ENCODE measurements at places on chromosomes 1 and 21.

GRCh38 chr1:24910751-24911650, 19.1 kb downstream of the RUNX3 start:
- no peak for DNase-seq

- no peak for DNase-seq
Observed at GRCh38 chr1:238951809-238952208, 434.6 kb upstream of the CHRM3 start.

GRCh38 chr1:62781841-62782543, 1.9 kb upstream of the ATG4C start:
- DNase-seq, result no peak

GRCh38 chr1:113399062-113399583, 8.8 kb downstream of the MAGI3 start:
- DNase-seq, result no peak

GRCh38 chr1:24311741-24312140, 7.4 kb upstream of the GRHL3 start:
- no peak for DNase-seq

- DNase-seq, result no peak
Observed at GRCh38 chr1:9589144-9589718, 520 bp downstream of the TMEM201 start.

GRCh38 chr1:212346601-212347000, 61.4 kb downstream of the PPP2R5A start:
- DNase-seq, result no peak

DNA sequence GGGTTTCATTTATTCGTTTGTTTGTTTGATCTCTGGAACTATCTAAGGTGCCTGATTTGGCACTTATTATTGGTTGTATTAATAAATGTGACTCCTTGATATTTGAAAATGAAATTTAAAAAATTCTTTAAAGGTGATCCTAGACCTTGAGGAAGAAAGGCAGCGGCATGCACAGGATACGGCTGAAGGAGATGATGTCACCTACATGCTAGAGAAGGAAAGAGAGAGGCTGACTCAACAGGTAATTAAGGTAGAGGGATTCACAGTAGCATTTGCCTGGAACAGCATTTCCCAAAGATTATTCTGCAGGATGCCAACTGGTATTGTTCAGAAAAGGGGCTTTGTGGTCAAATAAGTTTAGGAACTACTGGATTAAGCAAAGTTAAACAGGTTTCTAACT, 54.4 kb upstream of the WNT2B start:
- DNase-seq, result no peak

GRCh38 chr1:82108843-82109242, 308.1 kb downstream of the ADGRL2 start:
- no peak for DNase-seq

DNA sequence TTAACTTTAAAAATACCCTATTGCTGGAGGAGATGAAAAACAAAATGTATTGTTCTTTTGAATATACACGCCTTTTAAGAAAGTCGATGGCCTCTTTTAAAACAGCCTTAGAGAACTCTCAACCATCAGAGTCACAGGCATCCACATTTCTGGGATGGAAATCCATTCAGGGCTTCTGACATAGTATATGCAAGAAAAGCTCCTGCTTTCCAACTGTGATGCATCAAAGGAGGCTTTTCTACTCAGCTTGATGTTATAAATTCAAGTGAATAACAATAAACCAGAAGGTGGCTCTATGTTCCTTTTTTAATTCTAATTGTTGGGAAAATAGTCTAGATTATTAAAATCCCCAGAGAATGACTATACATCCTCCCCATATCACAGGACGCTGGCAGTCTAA, 398.8 kb upstream of the CXADR start:
- no peak for DNase-seq

DNA sequence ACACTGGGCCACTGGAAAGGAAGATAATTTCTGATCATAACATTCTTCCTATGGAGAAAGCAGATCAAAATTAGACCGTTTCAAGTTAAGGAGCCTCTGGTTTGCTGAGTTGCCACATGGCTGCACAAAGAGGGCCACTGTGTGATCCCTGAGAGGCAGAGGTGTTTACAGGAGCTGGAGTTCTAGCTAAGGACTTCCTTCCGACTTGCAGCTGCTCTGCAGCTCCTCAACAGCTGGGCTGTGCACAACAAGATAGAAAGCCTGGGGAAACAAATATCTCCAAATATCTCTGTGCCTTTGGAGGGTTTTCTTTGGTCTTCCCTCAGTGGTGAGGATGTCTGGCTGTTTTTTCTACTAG, 26.8 kb downstream of the GADD45A start:
- DNase-seq, result no peak

GRCh38 chr1:75677443-75677842, 47.1 kb upstream of the ACADM start:
- no peak for DNase-seq

- DNase-seq, result no peak
Observed at GRCh38 chr1:18482721-18483425, 2.1 kb downstream of the KLHDC7A start.

GRCh38 chr1:73813236-73813635, 384.7 kb downstream of the LRRIQ3 start:
- DNase-seq, result no peak

DNA sequence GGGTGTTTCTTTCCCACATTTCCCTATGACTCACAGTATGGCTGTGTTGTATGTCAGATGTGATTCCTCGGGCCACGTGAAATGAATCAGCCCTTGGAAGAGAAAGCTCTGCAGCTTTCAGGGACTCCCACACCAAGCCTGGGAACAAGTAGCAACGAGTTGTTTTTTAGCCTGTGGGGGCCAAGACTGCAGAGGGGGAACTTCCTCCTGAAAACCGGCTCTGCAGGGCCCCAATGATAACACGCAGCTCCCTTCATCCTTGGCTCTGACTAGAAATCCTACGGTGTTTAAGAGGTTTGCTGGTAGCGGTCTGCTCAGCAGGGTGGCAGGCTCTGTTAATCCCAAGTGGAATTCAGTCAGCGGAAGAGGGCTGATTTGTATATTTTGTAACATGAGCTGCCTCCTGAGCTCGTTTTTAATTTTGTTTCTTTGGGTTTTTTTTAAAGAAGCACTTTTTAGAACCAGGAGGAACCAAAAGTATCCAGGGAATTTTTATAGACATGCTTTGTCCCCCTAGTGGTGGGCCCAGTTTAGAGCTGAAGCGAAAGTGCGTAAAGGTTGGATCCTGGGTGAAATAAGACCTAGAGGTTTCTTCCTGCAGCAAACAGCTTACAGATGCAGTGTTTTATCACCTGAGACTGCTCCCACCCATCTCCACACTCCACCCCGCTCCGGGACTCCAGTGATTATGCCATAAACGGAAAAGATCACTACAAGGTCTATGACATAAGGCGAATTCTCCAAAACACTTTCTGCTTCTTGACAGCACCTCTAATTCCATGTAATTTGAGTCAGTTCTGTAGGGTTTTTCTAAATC, 48.8 kb downstream of the LAMC2 start:
- peak; percentile 75 for DNase-seq

- DNase-seq, result no peak
Observed at GRCh38 chr1:34858901-34859445, 576 bp downstream of the SMIM12 start.

GRCh38 chr1:67683766-67684525, 1.1 kb upstream of the GADD45A start:
- no peak for DNase-seq

DNA sequence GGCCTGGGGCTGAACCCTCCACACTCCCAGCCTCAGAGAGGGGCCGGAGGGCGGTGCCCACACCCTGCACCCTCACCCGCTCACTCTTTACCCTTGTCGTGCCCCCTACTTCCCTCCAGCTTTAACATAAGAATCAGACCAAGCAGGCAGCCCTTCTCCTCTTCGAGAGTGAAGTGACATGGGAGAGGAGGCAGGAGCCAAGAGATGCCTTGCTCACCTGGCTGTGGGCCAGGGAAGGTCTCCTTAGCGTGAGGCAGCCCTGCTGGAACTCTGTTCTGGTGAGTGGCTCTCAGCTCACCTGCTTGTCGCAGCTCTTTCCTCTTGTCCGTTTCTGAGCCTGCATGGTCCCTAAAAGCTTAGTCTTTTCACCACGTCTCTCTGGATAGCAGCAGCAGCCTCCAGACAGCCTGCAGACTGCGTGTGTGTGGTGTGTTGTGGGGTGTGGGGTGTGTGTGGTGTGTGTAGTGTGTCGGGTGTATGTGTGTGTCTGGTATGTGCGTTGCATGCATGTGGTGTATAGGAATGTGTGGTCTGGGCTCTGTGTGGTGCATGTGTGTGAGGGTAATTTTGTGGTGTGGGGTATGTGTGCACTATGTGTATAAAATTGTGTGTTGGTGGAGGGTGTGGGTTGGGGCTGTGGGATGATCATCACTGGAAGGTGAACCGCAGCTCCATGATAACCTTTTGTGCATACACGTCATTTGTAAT, 86.7 kb downstream of the CCDC185 start:
- DNase-seq, result no peak

DNA sequence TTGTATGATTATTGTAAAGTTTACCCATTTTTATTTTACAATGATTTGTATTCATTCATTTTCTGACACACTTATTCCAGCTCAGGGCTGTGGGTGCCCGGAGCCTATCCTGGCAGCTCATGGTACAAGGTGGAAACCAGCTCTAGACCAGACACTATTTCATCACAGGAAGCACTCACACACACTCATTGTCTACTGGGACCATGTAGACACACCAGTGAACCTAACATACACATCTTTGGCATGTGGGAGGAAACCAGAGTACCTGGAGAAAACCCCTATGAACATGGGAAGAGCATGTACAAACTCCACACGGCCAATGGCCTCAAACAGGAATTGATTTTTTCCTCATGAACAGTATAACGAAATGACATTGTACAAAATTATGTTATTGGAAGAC, 2.4 kb downstream of the DTL start:
- DNase-seq, result no peak

DNA sequence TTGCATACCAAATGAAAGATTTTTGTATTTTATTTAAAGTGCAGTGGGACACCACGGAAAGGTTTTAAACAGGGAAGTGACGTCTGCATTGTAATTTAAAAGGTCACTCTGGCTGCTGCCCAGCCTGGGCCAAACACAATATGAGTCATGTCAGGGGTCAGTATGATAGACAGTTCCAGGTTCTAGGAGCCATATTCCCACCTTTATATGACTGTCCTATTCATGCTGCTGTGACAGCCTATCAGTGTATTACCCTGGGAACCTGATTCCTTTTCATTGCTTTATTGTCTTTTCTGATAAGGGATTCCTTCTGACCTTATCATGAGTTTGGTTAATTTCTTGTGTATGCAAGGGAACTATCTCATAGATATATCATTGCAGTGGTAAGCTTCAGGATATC, 5.3 kb downstream of the VANGL1 start:
- no peak for DNase-seq

GRCh38 chr1:222045786-222046185, 303.9 kb upstream of the DUSP10 start:
- no peak for DNase-seq

GRCh38 chr1:200392625-200393185, 17.1 kb downstream of the ZNF281 start:
- DNase-seq, result no peak

DNA sequence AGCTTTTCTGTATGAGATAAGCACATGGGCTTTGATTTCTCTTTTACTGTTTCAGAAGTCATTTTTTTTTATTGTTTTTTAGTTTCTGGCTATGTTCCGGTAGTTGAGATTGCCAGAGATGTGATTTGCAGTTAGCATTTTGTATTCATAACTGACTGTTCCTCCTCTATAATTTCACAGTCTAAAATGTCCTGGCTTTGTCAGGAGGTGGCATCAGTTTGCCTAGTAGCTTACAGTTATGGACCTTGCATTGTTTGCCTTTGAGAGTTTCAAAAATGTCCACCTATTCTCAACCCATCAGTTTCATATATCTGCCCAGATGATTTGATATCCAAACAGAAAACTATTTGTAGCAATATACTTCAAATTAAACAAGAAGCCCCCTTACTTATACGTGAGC, 39.5 kb upstream of the ST6GALNAC3 start:
- DNase-seq, result no peak

DNA sequence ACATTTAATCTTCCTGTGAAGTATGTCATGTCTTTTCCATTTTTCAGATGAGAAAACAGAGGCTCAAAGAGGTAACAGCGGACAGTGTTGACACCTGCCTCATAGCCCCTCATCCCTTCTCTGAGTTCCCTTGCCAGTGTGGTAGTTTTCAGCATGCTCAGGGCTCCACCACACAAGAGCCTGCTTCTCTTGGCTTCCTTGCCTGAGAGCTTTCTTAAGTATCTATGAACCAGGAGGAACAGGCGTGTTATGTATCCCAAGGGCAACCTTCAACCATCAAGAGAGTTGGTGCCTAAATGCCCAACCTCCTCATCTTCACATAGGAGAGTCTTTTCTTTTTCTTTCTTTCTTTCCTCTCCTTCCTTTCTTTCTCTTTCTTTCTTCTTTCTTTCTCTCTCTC, 5.9 kb upstream of the PAFAH2 start:
- no peak for DNase-seq

- no peak for DNase-seq
Observed at GRCh38 chr1:185808631-185809030, 74.4 kb downstream of the HMCN1 start.

GRCh38 chr1:229461032-229461668, 27.3 kb upstream of the ACTA1 start:
- no peak for DNase-seq

DNA sequence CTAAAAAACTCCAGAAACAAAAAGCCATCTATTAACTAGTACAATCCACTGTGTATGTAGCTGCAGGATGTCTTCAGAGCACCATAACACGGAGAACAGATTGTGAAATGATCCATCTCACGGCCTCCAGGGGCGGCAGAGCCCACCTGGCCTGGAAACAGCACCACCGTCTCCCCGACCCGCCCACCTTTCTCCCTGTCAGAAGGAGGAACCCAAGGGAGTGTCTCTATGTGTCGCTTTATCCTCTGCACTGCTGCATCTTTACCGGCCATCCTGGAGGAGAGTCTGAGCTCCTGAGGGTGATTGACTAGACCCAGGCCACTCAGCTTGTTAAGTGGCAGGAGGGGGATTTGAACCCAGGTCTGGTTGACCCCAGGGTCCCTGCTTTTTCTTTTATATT, 405.0 kb downstream of the MATN1 start:
- no peak for DNase-seq

DNA sequence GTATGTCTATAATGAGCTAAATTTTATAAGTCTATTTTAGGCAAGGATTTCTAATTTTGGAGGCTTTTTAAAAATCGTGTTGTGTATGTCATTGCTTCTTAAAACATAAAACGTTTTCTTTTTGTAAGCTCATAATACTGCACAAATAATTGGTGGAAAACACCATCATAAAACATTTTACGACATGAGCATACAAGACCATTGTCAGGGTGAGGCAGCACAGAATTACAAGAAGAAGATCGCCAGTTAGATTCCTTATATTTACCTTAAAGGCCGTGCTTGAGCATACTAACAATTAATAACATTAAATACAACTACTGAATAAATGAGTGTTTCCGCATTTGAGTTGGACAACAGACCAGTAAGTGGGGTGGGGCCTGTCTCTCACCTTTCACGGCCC, 19.1 kb upstream of the LMX1A start:
- no peak for DNase-seq

DNA sequence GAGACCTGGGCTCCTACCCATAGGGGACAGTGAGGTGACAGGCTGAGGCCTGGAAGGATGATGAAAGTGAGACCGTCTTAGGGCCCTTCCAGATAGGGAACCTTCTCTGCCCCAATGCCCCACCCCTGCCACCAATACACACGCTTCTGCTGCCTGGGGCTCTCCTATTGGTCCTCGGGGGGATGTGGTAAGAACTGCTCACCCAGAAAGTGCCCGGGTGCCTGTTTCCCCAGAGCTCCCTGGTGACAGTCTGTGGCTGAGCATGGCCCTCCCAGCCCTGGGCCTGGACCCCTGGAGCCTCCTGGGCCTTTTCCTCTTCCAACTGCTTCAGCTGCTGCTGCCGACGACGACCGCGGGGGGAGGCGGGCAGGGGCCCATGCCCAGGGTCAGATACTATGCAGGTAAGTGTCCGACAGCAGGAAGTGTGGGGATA, 948 bp downstream of the SEMA4A start:
- DNase-seq, result no peak
